ENCODE measurements at places on chromosomes 3 and 15. TPM values are rescaled to one million over a fixed set of nuclear protein-coding genes. Genes with fewer than 3 reads are reported as not detected.

Gene TRIM42
- total RNA-seq: not detected

Gene RTP3
- total RNA-seq: not detected

DNA sequence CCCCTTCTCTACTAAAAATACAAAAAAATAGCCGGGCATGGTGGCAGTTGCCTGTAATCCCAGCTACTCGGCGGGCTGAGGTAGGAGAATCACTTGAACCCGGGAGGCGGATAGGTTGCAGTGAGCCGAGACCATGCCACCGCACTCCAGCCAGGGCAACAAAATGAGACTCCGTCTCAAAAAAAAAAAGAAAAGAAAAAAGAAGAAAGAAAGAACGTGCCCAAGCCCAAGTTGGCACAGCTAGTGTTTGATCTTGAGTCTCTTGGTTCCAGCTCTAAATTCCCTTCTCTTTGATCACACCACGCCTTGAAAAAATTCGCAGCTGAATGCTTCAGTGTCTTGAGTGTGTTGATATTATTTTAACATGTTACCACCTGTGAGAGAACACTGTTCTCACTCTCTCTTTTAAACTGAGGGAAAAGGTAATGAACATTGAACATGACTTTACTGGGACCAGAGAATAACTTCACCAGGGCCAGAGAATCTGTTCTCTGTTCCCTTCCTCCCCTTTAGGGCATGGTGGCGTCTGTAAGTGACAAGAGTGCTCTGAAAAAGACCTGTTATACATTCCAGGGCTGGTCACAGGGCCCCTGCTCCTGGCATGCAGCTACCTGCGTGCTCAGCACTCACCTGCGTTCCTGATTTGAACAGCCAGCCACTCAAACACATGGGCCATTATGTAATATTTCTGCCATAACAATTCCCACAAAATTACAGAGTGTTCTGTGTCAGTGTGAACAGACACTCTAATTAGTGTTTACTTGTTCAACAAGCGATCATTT is 19.0 kb downstream of the SLCO3A1 start:
- peaks cover 14% of the 10 kb centered on the region for H3K36me3 ChIP-seq
- peaks cover 13% of the 10 kb centered on the region for H3K27me3 ChIP-seq
- no peak overlapping the region for H3K4me3 ChIP-seq

- H3K4me3 ChIP-seq: no peak overlapping the region
- DNase-seq: no peak
- no peaks in the 10 kb centered on the region for H3K27me3 ChIP-seq
- no peak overlapping the region for H3K27ac ChIP-seq
- no peaks in the 10 kb centered on the region for H3K36me3 ChIP-seq
These were observed 77.2 kb downstream of the CADPS start for GRCh38 chr3:62798000-62798399.

DNA sequence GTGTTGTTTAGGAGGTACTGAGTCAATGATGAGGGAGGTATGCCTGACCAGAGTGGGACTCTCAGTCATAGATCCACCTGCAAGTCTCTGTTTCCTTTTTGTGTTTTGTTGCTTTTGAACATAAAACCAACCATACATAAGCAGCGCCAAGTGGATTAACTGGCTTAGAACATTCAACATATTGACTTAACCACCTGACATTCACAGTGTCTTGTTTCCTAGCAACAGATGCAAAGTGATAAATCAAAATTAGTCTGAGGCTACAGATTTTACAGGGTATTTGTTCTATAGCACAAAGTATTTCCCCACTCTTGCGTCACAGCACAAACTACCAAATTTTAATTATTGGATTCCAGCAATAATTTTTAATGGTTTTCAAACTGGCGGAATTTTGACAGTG is 283.8 kb downstream of the BBX start:
- no peak for DNase-seq
- H3K27ac ChIP-seq: no peak overlapping the region
- H3K27me3 ChIP-seq: no peaks in the 10 kb centered on the region
- peaks cover 29% of the 10 kb centered on the region for H3K36me3 ChIP-seq
- peaks cover 8% of the 10 kb centered on the region for H3K4me1 ChIP-seq
- no peak overlapping the region for H3K4me3 ChIP-seq

DNA sequence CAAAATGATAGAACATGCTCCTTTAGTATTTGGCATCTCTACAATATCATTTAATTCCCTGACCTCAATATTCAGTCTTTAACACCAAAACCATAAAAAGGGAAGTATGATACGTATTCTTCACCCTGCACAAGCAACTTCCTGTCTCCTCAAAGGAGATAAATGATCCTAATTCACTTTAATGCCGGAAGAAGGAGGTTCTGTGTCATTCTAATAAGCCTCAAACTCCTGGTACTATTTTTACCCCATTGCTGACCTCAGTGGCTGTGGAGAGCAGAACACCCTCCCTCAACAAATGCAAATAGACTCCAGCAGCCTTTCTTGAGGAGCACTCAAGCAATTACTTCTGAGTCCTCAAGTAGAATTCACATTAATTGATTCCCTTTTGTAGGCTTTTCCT is 173.3 kb downstream of the TMEM108 start:
- no peak overlapping the region for H3K27ac ChIP-seq
- DNase-seq: no peak
- H3K4me3 ChIP-seq: peak overlapping the region; percentile 8
- H3K4me1 ChIP-seq: peaks cover 26% of the 10 kb centered on the region

Gene MASP1
- total RNA-seq: not detected

DNA sequence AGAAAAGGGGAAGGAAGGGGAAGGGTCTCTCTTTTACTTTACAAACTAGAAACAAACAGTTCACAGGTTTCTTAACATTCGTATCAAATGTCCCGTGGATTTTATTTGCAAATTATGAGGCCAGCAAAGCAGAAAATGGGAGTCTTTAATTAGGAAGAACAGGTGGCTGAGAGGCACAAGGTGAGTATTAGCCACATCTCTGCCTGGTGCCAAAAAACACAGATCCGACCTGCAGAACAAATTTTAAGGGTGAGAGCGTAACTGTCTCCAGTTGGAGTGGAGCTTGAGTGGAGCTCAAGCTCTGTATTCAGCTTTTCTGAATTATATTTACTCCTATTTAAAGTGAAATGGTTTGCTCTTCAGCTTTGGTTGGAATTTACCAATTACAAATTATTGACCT is 1004.9 kb downstream of the FHIT start:
- DNase-seq: no peak
- no peaks in the 10 kb centered on the region for H3K4me1 ChIP-seq
- H3K36me3 ChIP-seq: no peaks in the 10 kb centered on the region
- H3K4me3 ChIP-seq: no peak overlapping the region

GRCh38 chr3:155332716-155333115 is 39.2 kb upstream of the STRIT1 start:
- peaks cover 18% of the 10 kb centered on the region for H3K4me1 ChIP-seq
- H3K27ac ChIP-seq: no peak overlapping the region
- peaks cover 9% of the 10 kb centered on the region for H3K27me3 ChIP-seq
- H3K4me3 ChIP-seq: no peak overlapping the region

DNA sequence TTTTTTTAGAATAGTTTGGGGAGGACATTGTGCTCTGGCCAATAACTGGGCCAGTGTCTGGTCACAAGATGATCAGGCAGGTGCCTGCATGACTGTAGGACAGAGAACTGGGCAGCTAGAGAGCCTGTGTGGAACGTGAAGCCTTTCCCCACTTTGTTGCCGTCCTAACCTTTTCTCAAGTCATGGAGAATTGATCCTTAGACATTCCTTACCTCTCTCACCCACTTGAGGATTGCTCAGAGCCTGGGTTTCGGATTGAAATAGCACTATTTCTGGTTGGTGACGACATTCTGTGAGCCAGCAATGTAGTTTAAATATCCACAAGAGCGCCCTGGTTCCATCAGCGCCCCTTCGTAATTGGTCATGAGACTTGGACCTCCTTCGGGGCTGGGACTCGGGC is 138.4 kb downstream of the IGF1R start:
- DNase-seq: no peak
- no peak overlapping the region for H3K4me3 ChIP-seq
- no peaks in the 10 kb centered on the region for H3K27me3 ChIP-seq
- no peaks in the 10 kb centered on the region for H3K36me3 ChIP-seq
- no peak overlapping the region for H3K27ac ChIP-seq

DNA sequence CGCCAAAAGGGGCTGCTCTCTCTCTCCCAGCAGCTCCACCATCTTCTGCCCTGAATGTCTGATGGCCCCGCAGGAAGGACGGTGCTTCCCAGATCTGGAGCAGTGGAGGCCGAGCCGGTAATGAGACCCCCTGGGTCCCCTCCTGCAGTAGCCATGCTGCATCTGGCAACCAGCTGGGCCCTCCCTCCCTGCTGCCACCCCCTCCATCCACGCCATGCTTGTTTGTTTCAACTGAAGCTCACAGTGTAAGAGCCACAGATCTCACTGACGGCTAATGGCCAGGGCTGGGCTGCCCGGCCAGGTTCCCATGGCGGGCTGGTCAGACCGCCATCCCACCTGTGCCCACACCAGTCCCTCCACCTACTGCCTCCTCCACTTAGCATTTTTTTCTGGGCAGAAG is 260.8 kb downstream of the UACA start:
- H3K36me3 ChIP-seq: no peaks in the 10 kb centered on the region
- no peak for DNase-seq
- H3K27ac ChIP-seq: no peak overlapping the region
- peaks cover 43% of the 10 kb centered on the region for H3K4me1 ChIP-seq
- H3K4me3 ChIP-seq: peak overlapping the region; percentile 5

DNA sequence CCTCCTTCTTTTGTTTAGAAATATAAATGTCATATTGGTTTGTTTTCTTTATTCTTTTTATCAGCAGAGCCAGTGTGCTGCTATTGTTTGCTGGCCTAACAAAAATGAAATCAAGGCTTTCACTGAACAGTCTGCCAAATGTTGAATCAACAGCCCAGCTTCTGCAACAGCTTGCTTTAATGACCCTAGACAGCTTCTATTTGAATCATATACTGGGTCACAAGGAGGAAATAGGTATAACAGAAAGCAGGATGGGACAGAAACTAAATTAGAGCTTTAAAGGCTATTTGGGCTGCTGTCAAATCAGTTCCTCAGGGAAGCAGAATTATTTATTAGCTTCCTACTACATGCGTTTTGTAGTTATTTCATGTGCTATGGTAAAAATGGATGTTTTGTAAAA is 12.1 kb upstream of the DNAJC13 start:
- H3K4me1 ChIP-seq: no peaks in the 10 kb centered on the region
- H3K27me3 ChIP-seq: peaks cover 18% of the 10 kb centered on the region
- H3K27ac ChIP-seq: no peak overlapping the region
- H3K36me3 ChIP-seq: no peaks in the 10 kb centered on the region

DNA sequence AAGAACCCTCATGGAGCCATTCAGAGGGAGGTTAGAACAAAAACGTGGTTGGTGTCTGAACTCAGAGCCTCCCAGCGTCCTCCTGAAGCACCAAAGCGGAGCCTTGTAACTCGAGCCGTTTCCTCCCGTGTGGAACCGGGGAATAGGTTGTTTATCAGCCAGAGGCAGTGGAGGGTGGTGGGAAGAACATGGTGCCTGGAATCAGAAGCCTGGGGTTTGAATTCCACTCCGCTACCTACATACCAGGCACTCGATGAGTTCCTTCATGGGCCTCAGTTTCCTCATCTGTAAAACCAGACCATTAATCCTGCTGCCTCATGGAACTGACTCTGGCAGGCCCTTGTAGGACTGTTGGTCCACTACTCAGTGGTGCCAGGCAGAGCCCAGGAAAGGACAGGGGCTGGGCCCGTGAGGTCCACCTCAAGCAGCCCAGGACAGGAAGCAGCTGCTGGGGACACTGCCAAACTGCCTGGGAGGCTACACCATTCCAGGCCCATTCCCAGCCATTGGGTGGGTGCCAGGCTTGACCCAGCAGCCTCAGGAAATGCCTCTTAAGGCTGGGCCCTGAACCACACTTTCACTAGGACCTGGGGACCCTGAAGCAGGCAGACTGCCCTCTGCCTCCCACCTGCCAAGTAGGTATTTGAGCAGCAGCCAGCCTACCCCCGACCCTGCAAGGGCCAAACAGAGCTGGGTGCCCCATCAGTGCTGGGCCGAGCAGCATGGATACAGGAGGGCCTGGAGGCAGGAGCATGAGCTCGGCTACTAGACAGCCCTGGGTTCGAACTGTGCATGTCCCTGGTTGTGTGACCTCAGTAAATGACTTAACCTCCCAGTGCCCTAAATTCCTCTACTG is 33.4 kb downstream of the PRKCD start:
- no peak overlapping the region for H3K4me3 ChIP-seq
- H3K27ac ChIP-seq: no peak overlapping the region
- H3K27me3 ChIP-seq: no peaks in the 10 kb centered on the region
- no peak for DNase-seq

DNA sequence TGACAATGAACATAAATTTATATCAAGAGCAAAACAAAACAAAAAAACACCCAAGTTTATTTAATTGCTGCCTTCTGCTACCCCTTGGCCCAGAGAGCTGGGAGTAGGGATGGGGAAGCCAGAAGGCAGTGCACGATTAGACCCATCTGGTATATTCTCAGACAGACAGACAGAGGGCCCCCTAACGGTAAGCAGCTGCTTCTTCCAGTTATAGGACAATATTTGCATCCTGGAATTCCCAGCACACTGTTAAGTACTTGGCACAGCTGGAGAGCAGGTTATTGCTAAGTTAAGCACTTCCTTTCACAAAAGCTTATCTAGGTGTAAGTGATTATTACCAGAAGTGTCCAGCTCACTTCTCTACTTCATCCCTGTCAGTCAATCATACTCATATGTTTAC is 39.3 kb downstream of the C2CD4B start:
- H3K27ac ChIP-seq: no peak overlapping the region
- peaks cover 36% of the 10 kb centered on the region for H3K4me1 ChIP-seq
- H3K4me3 ChIP-seq: no peak overlapping the region
- H3K27me3 ChIP-seq: peaks cover 12% of the 10 kb centered on the region
- DNase-seq: no peak
- peaks cover 1% of the 10 kb centered on the region for H3K36me3 ChIP-seq

GRCh38 chr15:59400103-59400813 is 27.6 kb upstream of the MYO1E start:
- no peak for DNase-seq
- H3K4me1 ChIP-seq: peaks cover 18% of the 10 kb centered on the region
- H3K27me3 ChIP-seq: peaks cover 34% of the 10 kb centered on the region

Gene CCR2
- total RNA-seq: 53.0 TPM

GRCh38 chr3:1855841-1856240 is 242.8 kb upstream of the CNTN4 start:
- H3K4me3 ChIP-seq: no peak overlapping the region
- no peaks in the 10 kb centered on the region for H3K4me1 ChIP-seq
- no peaks in the 10 kb centered on the region for H3K27me3 ChIP-seq
- DNase-seq: no peak
- no peaks in the 10 kb centered on the region for H3K36me3 ChIP-seq

Gene CPN2
- total RNA-seq: not detected
